ENCODE measurements at places on chromosomes 11 and 22.

DNA sequence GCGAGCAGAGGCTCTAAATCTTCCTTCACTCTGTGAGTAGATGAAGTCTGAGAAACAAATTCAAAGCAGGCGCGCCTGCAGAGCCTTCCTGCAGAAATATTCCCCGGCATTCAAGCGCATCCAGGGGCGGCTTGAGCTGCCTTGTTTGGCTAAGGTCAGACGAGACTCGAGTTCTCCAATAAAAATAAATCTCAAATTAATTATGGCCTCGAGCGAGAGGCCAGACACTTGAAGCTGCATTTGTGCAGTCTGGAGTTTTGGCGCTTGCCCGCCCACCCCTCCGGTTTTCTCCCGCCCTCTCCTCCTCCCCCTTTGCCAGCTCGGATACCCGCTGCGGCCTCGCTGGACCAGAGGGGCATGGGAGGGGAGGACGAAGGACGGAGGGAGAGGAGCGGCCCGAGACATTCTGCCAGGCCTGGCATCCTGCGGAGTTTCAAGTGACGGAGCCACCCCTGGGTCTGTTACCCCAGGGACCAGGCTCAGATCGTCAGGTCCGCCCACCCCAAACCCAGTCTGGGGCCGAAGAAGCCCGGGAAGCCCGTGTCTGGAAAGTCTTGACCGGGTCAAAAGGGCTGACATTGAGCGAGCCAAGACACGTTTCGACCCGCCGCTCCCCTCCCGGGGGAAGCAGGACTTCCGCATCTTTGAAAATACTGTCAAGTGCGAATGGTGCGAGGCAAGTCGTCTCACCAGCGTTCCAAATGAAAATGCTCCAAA is 3.8 kb upstream of the FLI1 start:
- DNase-seq = no peak

GRCh38 chr11:1567052-1567720 is 4.9 kb downstream of the DUSP8 start:
- DNase-seq = no peak

GRCh38 chr11:11095831-11096723 is 238.2 kb upstream of the ZBED5 start:
- DNase-seq = no peak

- no peak for DNase-seq
Measured at GRCh38 chr22:44954149-44954548, 55.7 kb downstream of the PHF21B start.

GRCh38 chr22:22838148-22838786 is 49.3 kb upstream of the IGLL5 start:
- DNase-seq = no peak

- DNase-seq = peak; percentile 63
Measured at GRCh38 chr11:118002541-118003423, 16.6 kb downstream of the IL10RA start.

DNA sequence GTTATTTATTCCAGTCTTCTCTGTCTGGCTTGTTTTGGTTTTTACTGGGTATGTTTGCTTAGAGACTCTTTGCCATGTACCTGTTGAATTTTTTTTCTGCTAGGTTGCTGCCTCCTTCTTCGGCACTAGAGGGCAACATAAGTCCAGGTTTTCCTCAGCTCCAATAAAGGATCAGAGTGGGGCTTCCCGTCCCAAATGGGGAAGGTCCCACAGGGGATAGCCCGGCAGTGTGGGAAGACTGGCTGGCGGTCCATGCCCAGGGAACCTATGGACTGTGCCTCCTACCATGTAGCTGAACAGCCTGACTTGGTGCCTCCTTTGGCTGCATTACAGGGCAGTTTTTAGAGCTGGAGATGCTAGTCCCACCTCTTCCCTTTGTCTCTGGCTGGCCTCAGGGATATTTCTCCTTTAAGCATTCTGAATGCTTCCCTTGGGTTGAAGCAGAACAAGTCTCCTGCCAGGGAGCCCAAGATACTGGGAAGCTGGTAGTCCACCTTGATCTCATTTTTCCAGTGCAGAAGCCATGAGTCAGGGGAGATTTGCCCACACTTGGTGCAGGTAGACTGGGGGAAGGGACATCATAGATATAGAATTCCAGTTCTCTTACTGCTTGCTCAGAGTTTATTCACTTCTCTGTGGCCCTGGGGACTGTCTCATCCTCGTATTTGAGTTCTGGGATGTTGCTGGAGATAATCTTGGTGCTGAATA is 60.2 kb downstream of the BRD1 start:
- peak; percentile 61 for DNase-seq

DNA sequence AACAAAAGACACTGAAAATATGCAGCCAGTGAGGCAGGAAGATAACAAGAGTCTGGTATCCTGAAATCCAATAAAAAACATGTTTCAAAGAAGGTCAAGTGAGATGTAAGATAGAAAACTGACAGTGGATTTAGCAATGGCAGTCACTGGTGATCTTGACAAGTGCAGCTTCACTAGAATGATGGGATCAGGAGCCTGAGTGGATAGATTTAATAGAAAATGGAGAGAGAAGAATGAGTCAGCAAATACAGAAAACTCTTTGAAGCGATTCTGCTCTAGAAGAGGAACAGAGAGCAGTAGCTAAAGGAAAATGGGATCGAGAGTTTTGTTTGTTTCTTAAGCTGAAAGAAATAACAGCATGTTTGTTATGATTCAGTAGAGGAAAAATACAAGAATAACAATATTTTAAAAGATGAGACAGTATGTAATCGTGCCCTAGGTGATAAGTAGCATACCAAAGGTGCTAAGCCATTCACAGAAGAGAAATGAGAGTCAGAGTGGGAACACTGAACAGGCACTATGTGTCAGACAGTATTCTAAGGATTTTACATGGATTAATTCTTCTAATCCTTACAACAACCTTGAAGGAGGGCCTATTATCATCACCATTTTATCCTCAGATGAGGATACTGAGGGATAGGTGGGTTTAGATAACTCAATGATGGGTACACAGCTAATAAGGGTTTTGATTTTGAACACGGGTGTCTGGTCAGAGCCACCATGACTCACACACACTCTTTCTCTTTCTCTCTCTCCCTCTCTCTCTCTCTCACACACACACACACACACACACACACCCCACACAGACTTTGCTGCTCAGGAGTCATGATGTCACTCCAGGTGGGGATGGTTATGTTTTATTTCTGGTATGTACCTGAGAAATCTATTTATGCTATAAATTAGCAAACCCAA is 36.3 kb downstream of the MRE11 start:
- DNase-seq = no peak

GRCh38 chr11:122367809-122368231 is 251.8 kb upstream of the BLID start:
- DNase-seq = no peak

GRCh38 chr11:76592961-76593360 is 77.6 kb downstream of the LRRC32 start:
- no peak for DNase-seq

- peak; percentile 3 for DNase-seq
Measured at GRCh38 chr11:7353100-7353499, 101.4 kb downstream of the SYT9 start.

DNA sequence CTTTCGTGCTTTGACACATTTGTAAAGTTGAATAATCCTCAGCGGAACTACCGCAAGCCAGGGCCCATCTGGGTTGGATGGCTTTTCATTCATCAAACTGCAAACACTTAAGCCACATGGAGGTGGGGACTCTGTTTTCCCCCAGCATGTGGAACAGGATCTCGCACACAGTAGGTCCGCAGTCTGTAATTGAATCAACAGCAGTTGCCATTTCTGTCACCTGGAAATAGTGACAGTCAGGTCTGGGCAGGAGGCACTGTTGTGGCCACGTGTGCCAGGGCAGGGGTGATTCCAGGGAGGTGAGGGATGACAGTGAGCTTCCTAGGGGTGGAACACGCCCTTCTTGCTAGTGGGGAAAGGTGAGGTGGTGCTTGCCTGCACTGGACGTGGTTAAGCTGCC is 50.7 kb upstream of the ANO1 start:
- DNase-seq = no peak

- DNase-seq = no peak
Measured at GRCh38 chr11:37841016-37841415, 1243.0 kb upstream of the RAG2 start.

GRCh38 chr22:42855721-42856120 is 1.4 kb downstream of the ARFGAP3 start:
- DNase-seq = no peak
